ENCODE measurements at places on chromosomes 4 and X. TPM values are rescaled to one million over a fixed set of nuclear protein-coding genes. Genes with fewer than 3 reads are reported as not detected.

GRCh38 chrX:20066968-20067708, 49.6 kb downstream of the MAP7D2 start:
- peak; percentile 44 for DNase-seq

Gene ABCG2
- total RNA-seq, result 37.4 TPM

- no peak for DNase-seq
Observed at GRCh38 chrX:121050781-121051180, 3.4 kb downstream of the GLUD2 start.

- DNase-seq, result no peak
Observed at GRCh38 chrX:53438174-53438831, 4.1 kb upstream of the HSD17B10 start.

GRCh38 chr4:68734095-68734494, 63.6 kb upstream of the UGT2B15 start:
- DNase-seq, result no peak

GRCh38 chr4:155751569-155751968, 7.3 kb upstream of the GUCY1B1 start:
- no peak for DNase-seq

- DNase-seq, result no peak
Observed at GRCh38 chrX:142828129-142828528, 197.6 kb upstream of the SPANXN4 start.

Gene C4orf51
- not detected for total RNA-seq

Gene NEUROG2
- not detected for total RNA-seq

DNA sequence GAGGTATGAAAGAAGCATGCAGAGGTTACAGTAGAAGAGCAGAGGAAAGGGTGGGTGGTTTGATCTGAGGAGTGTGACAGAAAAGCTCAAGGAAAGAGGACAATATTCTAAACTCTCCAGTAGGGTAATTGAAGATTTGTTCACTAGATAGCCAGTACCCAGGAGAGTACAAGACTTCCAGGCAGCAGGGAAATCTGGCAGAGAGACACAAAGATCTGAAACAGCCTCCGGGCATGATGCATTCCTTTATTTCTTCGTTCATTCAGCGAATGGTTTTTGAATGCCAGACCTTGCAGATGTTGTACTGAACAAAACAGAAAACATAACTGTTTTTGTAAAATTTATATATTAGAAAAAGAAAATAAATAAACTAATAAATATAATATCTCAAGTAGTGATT, 766.6 kb downstream of the FAT4 start:
- DNase-seq, result no peak

- peak; percentile 13 for DNase-seq
Observed at GRCh38 chr4:97498875-97499274, 644.4 kb downstream of the STPG2 start.

DNA sequence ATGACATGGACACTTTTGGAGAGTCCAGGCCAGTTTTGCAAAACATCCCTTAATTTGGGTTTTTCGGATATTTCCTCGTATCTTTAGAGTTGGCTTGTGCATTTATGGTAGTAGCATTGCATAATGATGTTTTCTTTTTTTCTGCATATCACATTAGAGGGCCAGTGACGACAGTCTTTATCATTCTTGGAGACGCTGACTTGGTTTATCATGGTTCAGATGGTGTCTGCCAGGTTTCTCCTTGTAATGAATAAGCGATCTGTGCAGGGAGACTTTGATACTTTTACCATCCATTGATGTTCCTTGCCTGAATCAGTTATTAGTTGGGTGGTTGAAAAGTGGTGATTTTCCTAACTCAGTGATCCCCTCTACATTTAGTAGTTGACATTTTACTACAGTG, 46.6 kb downstream of the KIAA0232 start:
- no peak for DNase-seq

DNA sequence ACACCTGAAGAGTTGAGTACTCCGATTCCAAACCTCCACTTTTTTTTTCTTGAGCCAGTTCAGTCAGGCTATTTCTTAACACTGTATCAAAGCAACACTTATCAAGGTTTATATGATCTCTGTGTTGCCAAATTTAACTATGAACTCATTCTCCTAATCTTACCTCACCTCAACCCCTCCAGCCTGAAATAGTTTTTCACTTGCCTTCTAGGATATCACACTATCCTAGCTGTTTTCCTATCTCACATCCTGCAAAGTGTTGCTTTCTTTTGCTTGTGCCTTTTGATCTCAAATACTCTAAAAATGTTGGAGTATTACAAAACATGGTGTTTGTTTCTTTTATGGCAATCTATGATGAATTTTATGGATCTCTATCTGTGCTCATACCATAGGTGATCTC, 415.0 kb downstream of the CFAP47 start:
- DNase-seq, result no peak

DNA sequence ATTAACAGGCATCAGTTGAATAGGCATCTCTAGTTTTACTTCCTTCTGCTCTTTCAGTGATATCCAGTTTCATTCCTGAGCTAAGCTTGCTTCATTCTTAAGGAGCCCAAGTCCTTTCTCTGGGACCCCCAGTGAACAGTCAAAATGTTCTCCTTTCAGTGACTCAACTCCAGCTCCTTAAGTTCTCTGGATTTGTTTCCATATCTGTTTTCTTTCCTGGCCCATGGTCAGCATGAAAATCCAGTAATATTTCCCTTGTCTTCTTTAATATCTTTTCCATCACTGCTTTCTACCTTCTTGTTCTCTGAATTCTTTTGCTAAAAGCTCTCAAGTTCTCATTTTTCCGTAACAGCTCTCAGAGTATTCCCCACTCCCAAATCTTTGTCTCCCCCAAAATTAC, 25.5 kb downstream of the ADGRL3 start:
- DNase-seq, result no peak

- DNase-seq, result no peak
Observed at GRCh38 chrX:50577326-50577725, 106.7 kb upstream of the DGKK start.

Gene PLK4
- total RNA-seq, result 21.3 TPM

DNA sequence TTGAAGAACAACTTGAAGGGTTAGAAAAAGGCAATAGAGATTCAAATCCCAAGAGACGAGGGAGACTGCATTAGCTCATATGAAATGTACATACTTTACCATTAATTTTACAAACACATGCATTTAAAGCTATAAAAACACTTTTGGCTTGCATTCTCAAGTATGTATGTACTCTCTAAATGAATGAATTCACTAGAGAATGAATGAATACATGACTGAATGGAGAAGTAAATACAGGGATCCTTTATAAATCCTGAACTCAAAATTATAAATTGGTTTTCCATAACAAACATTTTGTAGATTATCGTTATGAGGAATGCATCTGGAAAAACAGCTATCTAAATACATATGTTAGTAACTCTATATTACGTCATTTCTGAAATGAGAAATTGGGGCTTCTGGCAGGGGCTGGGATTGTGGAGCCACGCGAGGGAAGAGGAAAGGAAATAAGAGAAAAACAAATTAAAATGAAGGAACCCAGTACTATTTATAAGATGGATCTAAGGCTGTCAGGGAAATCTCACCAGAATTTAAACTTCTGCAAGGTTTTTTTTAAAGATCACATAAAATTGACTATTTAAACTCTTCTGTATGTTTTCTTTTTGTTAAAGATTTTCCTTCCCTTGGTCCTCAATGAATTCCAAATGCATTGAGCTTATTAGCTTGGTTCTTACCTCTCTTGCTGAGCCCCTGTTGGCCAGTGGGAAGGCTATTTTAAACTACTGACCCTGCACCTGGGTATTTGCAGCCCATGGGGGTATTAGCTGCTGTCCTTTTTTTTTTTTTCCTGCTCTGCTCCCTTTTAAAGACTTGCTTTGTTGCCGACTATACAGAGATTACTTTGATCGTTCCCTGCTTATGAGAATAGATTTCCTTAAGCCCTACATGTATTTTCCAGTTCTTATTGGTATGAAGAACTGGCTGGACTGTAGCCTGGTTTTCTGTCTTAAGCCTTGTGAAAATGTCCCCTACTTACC, 207.8 kb downstream of the ADGRL3 start:
- DNase-seq, result no peak

GRCh38 chr4:37812713-37813112, 13.8 kb upstream of the PGM2 start:
- peak; percentile 54 for DNase-seq

Gene SPANXA2
- not detected for total RNA-seq

Gene ATP2B3
- total RNA-seq, result not detected

- no peak for DNase-seq
Observed at GRCh38 chr4:107854356-107855022, 29.8 kb downstream of the SGMS2 start.

- no peak for DNase-seq
Observed at GRCh38 chrX:130645955-130646583, 244.3 kb downstream of the RBMX2 start.

Gene PCDH7
- total RNA-seq, result 5.7 TPM

Gene UGT2A1
- not detected for total RNA-seq

- DNase-seq, result no peak
Observed at GRCh38 chr4:139522457-139522856, 33.6 kb downstream of the SETD7 start.

Gene STAP1
- not detected for total RNA-seq

Gene REPS2
- total RNA-seq, result 0.12 TPM

DNA sequence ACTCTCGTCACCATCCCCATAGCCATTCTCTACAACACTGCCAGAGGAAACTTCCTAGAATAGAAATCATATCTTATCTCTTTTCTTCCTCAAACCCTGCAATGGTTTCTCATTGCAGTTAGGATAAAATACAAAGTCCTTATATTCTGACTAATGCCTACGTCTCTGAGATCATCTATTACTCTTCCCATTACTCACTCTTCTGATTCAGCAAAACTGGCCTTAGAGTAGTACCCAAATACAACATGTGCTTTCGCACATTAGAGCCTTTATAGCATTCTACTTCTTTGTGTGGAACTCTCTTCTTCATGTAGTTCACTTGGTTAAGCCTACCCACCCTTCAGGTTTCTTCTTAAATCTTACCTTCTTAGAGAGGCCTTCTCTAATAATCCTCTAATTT, 28.0 kb downstream of the LHFPL1 start:
- no peak for DNase-seq

DNA sequence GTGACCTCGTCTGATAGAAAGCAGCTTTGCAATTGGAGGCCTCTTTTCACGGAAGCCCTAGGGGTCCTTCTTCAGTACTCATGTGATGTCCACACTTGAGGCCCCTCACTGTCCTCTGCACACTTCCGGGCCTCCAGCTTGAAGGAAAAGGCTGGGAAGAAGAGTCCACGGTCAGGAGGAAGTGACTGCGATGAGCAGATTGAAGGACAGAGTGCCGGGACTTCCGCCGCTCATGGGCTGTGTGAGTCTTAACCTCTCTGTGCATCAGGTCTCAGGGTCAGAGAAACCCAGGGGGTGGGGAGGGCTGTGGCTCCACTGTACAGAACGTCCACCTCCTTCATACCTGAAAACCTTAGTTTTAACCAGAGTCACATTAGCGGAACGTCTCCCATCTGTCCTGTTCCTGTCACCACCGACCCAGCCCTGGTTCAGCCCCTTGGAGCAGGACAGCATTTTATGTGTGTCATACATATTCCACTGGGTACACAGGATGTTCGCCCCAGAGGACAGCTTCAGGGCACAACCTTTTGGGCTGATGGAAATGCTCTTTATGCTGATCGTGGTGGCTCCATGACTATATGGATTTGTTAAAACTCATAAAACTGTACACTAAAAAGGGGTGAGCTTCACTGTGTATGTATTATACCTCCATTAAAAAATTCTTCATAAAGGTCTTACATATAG, 51.0 kb upstream of the SORCS2 start:
- no peak for DNase-seq

- no peak for DNase-seq
Observed at GRCh38 chr4:93994175-93994994, 165.8 kb downstream of the ATOH1 start.

- no peak for DNase-seq
Observed at GRCh38 chr4:136680271-136680670, 852.0 kb downstream of the PCDH18 start.

DNA sequence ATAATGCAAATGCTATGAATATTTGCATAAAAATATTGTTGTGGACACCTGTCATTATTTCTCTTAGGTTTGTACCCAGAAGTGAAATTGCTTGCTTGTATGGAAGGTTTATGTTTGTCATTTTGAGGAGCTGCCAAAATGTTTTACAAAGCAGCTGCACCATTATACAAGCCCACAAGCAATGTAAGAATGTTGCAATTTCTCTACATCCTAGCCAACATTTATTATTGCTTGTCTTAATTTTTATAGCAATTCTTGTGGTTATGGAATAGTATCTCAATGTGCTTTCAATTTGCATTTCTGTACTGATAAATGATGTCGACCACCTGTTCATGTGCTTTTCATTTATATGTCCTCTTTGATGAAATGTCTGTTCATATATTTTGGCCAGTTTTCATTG, 18.7 kb upstream of the RBMX start:
- DNase-seq, result no peak

DNA sequence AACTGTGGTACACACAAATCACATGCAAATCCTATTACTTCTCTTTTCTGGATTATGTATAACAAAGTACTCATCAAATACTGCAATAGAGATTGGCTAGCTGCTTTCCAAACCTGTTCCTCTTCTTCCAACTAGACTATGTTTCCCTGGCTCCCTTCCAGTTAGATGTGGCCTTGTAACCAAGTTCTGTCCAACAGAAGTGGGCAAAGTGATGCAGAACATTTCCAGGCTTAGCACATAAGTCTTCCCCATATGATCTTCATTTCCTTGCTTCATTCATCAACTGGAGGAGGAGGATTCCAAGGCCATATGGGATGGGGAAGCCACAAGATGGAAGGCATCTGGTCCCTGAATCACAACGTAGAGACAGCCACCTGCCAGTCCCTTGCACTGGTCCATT, 8.0 kb downstream of the SLC9A7 start:
- no peak for DNase-seq

GRCh38 chrX:41110801-41111625, 25.8 kb downstream of the USP9X start:
- no peak for DNase-seq

Gene SNX12
- 56.0 TPM for total RNA-seq

- DNase-seq, result no peak
Observed at GRCh38 chrX:12989461-12989860, 14.6 kb downstream of the TMSB4X start.

DNA sequence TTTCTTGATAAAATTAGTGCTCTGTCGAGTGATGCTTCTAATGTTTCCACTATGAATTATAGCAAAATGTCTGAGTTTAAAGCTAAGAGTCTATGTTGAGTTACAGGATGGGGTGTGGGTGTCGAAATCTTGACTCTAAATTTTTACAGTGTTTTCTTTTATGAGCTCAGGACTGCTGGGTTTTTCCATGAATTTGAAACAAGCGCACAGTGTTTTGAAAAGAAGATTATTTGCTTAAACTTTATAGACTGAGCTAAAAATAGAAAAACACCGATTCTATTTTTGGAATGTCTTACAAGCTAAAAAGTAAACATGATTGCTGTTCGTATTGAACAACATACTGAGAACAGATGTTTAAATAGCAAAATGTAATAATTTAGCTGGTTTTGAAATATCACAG, 7.5 kb downstream of the PTTG2 start:
- DNase-seq, result no peak

Gene LNX1
- total RNA-seq, result not detected

GRCh38 chrX:47933946-47934345, 69.8 kb downstream of the ZNF182 start:
- DNase-seq, result no peak

Gene ADH7
- not detected for total RNA-seq

All from NCI-H460 (cell line).